ENCODE measurements at places on chromosomes 3 and 15.

DNA sequence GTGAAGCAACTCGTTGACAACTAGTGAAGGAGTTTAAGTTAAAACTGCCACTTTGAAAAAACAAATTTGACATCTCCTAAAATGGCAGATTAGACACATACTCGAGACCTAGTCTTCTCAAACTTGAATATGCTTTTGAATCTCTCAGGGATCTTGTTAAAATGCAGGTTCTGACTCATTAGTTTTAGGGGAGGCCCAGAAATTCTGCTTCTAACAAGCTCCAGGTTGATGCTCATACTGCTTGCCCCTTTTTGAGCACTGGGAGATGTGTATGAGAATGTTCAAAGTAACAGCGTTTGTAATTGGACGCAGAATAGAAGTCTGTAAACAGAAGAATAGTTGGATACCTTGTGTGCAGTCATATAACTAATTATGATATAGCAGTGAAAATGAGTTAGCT is 1.6 kb downstream of the C3orf38 start:
- no peak for DNase-seq

DNA sequence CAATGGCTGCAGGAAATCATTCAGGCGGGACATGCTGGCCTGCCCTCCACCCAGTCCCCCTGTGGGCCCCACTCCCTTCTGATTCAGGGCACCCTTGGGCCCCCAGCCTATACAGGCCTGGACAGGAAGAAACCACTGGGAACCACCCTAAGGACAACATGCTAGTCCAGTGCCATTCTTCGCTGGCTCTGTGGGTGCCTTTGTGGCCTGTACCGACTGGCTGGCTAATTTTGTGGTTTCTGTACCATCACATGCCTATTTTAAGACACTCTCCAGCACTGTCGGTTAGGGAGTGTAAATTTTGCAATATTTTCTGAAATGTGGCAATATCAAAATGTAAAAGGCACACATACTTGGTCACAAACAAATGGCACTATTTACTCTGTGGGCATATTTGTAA is 61.4 kb upstream of the POLG start:
- DNase-seq = peak; percentile 25

- DNase-seq = peak; percentile 69
Observed at GRCh38 chr3:33211444-33211843, 7.2 kb downstream of the SUSD5 start.

GRCh38 chr3:107986505-107986904 is 104.3 kb downstream of the CD47 start:
- no peak for DNase-seq

DNA sequence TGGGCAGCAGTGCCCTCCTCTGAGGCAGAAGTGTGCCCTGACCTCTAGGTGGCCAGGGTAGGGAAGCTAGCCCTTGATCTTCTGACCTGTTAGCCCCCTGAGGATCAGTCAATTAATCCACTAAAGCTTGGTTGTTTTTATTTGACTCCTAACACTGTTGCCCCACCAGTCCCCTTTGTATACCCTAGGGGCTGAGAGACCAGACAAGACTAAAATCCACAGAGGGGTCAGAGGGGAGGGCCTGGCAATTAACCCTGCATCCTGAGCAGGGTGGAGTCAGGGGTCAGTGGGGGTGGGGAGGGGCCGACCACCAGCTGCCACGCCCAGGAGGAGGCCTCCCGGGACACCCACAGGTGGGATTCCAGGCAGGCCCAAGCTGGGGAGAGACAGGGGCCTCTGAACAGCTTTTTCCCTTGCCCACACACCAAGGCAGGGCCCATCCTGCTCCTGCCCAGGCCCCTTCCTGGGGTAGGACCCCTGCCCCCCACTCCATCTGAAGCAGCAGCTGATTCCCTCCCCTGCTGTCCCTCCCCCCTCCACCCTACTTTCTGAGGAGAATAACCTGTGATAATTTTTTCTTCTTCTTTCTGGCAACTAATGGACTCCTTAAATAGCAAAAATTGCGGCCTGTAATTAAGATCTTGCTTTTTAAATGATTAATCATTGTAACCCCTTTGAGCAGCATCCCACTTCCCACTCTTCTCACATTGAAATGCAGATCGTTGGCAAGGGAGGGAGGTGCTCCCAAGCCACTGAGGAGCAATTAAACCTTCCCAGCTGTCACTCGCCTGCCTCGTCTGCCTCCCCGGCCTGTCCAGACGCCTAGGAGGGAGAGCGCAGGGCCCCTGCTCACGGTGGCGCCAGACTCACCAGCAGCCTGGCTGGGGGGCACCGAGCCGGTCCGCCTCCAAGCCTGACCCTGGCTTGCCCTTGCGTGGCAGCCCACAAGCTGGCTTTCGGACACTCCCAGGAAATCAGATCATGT is 51.9 kb downstream of the RHCG start:
- DNase-seq = no peak

DNA sequence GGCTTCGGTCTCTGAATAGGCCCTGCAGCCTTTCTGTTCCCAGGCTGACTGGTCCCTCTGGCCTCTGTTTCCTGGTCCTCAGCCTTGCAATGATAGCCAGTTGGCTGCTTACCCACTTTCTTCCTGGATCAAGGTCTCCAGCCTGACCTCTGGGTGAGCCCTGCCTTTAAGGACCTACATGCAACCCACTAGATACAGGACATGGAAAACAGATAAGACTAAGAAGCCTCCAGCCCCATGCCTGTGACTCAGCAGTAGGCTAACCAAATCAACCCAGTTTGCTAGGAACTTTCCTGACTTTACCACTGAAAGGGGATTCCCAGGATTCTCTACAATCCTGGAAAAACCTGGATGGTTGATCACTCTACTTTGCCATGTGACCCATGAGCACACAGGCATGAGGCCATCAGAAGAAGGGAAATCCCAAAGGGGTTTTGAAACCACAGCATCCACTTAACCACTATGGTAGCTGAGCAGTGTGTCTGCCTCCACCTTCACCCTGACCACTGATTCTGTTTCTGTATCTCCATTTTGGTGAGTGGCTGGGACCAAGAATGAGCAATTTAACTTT is 188.1 kb downstream of the CHST2 start:
- peak; percentile 40 for DNase-seq

GRCh38 chr15:66099950-66100671 is 153.4 kb downstream of the MEGF11 start:
- no peak for DNase-seq

GRCh38 chr3:46276497-46277099 is 34.3 kb downstream of the CCR3 start:
- DNase-seq = no peak

GRCh38 chr15:45640616-45641015 is 5.8 kb downstream of the SQOR start:
- DNase-seq = peak; percentile 92

GRCh38 chr3:36686516-36686915 is 77.8 kb downstream of the DCLK3 start:
- no peak for DNase-seq

GRCh38 chr15:60576044-60576443 is 97.1 kb upstream of the ICE2 start:
- peak; percentile 18 for DNase-seq

GRCh38 chr15:80549191-80549590 is 145.0 kb downstream of the ARNT2 start:
- peak; percentile 85 for DNase-seq

DNA sequence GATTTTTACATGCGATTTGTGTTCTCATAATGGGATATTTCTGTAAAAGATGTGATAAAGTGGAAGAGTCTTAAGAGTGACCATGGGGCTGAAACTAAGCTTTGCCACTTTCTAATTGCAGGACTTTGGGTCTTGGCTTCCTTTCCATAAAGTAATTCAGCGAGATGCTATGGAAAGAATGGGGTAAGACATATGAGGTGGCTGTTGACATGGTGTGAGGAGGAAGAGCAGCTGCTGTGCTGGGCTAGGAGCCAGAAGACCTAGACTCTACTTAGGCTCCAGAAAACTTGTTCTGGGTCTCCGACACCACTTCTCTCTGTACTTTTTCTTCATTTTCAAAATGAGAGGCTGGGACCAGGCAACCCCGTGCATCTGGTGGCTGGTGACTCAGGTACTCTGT is 654.5 kb upstream of the CFAP20DC start:
- no peak for DNase-seq

DNA sequence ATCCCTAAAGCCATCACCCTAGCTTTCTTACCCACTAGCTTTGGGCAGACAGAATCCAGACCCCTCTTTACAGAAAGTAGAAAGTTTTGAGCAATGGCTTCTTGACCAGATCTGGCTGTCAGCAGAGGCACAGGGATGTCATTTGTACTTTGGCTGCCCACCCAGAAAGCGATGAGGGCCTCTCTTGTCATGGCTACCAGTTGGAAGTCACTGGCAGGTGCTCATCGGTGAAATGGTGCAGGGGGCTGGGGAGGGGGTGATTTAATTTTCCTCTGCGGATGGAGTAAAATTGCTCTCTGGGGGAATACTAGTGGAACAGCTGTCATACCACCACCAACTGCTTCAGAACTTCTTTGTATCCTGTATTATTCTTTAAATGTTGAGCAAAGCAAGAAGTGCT is 393.7 kb downstream of the LSAMP start:
- no peak for DNase-seq

DNA sequence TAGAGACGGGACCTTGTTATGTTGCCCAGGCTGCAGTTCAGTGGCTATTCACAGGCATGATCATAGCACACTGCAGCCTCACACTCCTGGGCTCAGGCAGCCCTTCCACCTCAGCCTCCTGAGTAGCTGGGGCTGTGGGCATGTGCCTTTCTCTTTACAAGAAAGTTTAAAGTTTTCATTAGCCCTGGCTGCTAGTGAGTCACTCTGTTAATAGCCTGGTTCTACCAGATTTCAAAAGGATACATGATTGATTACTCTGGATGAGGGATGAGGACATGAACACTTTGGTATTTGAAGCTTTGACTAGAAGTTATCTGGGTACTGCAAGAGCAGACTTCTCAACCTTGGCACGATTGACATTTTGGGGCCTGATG is 95.1 kb downstream of the DHX36 start:
- DNase-seq = no peak

DNA sequence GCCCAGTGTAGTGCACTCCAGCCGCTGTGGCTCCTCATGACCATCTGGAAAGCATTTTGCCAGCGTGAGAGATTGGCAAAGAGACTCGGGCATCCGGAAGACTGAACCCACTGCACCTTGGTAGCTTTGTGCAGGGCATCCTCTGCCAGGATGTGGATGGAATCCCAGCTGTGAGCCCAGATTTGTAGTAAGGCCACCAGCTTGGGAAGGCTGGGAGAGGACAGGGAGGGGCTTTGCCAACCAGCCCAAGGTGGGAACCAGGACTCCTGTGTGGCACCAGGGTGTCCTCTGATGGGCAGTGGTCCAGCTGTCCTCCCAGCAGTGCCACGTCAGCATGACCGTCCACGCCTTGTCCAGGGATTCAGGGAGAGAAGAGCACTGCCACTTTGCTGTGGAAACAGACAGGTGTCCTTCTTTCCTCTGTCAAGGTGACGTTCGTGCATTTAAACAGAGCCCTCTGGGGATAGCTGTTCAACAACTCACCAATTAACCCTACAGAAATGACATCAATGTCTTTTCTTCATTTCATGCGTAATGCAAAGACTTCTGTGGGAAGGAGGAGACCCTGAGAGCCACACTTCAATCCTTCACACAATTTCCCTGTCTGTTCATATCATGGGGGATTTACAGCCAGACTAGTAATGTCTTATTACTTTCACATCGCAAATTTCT is 19.1 kb downstream of the KLF15 start:
- no peak for DNase-seq

- DNase-seq = no peak
Observed at GRCh38 chr3:142359367-142359766, 88.5 kb downstream of the XRN1 start.

DNA sequence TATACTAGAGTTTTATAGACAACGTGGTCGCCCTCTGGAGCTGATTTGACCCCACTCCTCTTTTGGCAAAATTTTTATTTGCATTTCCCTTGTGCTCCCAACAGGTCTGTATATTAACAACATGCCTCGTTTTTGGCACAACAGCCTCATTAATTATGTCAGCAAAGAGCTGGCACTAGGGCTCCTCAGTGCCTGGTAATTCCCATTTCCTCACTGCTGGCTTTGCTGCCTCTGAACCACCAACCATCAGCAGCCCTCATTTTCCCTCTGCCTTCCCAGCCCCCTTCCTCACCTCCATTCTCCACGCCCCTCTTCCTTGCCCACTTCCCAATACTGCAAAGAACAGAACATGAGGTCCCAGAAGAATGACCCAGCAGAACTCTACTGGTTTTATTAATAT is 204.8 kb downstream of the ABHD5 start:
- no peak for DNase-seq

DNA sequence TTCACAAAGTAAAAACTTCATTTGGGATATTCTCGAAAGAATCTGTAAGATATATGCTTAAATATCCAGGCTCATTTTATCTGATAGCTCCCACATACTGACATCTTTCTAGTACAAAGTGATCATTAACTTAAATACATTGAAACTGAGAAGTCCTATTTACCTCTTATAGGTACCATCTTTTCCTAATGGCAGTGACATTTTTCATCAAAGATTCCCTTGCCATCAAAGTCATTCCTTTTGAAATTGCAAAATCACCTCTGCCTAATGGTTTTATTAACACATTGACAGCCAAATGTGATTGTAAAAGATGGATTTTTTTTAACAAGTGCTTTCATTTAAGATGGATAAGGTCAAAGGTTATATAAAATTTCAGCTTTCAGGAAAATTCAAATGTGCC is 346.6 kb downstream of the MFSD1 start:
- DNase-seq = no peak

DNA sequence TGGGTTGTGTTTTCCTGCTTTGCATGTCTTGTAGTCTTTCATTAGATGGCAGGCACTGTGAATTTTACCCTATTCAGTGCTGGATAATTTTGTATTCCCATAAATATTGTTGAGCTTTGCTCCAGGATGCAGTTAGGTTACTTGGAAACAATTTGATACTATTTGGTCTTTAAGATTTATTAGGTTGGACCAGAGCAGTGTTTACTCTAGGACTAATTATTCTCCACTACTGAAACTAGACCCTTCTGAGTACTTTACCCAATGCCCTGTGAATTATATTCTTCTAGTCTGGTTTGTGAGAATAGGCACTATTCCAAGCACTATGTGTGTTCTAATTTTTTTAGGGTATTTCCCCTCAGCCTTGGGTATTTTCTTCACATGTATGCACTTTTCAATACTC is 37.8 kb upstream of the TASOR start:
- DNase-seq = no peak

DNA sequence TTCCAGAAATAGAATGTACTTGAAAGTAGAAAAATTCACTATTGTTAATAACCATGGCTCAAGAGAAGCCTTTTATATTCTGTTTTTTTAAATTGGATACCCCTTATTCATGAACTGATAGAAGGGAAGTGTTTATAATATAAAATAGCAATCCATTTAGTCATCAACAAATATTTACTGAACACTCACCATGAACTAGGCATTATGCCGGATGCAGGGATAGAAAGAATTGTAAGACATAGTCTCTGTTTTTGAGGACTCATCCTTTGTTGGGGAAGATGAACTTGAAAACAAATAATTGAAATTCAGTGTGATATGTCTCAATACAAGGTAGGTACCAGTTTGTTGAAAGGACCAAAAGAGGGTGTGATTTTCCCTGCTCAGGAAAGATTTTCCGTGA is 160.9 kb upstream of the SATB1 start:
- no peak for DNase-seq

- DNase-seq = peak; percentile 21
Observed at GRCh38 chr3:194782698-194783404, 97.2 kb downstream of the FAM43A start.

GRCh38 chr3:41522612-41523011 is 323.3 kb downstream of the CTNNB1 start:
- no peak for DNase-seq

Data from AG10803 (cell line).